ENCODE measurements at places on chromosomes 7 and 10.
A peak's percentile ranks its signal among the peaks of the same experiment; 100 is the strongest.

GRCh38 chr7:18896343-18896975 is 221.0 kb downstream of the TWIST1 start:
- no peak for DNase-seq

DNA sequence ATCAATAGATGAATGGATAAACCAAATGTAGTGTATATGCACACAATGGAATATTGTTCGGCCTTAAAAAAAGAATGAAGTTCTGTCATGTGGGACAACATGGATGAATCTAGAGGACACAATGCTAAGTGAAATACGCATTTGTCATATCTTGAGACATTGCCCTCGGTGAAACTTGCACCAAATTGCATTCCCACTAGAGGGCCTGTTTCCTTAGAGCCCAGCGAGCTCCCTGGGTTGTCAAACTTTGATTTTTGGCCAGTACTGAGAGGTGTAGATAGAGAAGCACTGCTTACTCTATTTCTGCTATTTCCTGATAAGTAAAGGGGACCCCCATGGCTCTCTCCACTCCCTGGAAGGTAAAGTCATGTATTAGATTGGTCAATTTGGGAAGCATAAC is 157.1 kb downstream of the GPAM start:
- no peak for DNase-seq

GRCh38 chr10:93468461-93469213 is 13.5 kb downstream of the MYOF start:
- no peak for DNase-seq

GRCh38 chr7:116588225-116588624 is 63.4 kb downstream of the CAV1 start:
- no peak for DNase-seq

DNA sequence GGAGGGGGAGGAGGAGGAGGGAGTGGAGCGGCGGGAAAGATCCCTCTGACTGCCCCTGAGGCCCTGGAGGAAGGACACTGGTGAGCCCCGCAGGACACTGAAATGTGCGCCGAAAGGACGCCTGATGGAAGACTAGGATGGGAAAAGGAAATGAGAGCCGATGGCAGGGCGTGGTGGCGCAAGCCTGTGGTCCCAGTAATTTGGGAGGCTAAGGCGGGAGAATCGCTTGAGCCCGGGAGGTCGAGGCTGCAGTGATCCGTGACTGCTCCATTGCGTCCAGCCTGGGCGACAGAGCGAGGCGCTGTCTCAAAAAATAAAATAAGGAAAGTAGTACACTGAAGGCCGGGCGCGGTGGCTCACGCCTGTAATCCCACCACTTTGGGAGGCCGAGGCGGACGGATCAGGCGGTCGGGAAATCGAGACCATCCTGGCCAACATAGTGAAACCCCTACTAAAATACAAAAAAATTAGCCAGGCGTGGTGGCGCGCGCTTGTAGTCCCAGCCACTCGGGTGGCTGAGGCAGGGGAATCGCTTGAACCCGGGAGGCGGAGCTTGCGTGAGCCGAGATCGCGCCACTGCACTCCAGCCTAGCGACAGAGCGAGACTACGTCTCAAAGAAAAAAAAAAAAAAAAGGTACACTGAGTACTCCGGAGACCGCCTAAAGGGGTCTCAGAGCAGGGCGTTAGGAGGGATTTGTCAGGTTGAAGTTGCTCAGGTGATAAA is 561 bp upstream of the HNRNPF start:
- peak; percentile 61 for DNase-seq

DNA sequence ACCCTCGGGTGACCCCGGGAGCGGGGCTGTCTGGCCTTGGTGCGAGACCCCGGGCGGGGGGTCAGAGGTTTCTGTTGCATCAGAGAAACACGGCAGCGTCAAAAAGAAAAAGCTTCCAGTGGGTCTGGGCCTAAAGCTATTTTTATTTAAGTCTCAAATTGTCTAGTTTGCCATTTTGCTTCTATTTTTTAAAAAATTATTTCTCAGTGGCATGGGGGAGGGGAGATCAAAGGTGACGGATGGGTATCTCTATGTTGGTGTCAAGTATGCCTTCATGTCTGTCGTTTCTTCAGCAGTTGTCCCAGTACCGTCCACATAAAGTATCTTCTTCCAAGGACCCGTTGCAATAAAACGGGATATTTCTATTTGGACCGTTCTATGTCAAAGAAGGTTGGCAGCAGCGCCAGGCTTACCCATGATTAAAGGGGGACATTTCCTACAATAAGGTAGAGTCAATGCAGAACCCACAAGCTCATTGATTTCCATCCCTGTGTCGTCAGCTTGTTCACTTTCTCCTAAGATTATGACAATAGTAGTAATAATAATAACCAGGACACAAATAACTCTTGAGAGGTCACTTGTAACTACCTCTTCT is 26.0 kb upstream of the VAX1 start:
- no peak for DNase-seq

GRCh38 chr7:157678501-157678900 is 341.7 kb downstream of the DNAJB6 start:
- DNase-seq: no peak

DNA sequence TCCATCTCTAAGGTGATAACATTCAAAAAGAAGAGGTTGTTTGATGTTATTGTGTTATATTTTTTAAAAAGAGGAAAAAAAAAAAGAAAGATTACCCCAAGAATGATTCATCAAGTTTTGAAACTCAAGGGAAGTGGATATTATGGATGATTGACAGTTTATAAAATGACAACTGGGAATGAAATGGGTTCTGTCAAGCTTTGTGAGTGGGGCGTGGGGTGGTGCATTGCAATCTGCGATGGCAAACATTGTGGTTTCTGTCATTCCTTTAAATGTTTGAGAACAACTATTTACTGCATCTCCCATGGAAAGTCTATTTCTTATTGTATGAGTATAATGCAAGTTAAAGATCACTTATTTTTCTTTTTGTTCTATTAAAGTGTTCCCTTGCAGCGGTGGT is 297.0 kb downstream of the CCDC3 start:
- DNase-seq: no peak

DNA sequence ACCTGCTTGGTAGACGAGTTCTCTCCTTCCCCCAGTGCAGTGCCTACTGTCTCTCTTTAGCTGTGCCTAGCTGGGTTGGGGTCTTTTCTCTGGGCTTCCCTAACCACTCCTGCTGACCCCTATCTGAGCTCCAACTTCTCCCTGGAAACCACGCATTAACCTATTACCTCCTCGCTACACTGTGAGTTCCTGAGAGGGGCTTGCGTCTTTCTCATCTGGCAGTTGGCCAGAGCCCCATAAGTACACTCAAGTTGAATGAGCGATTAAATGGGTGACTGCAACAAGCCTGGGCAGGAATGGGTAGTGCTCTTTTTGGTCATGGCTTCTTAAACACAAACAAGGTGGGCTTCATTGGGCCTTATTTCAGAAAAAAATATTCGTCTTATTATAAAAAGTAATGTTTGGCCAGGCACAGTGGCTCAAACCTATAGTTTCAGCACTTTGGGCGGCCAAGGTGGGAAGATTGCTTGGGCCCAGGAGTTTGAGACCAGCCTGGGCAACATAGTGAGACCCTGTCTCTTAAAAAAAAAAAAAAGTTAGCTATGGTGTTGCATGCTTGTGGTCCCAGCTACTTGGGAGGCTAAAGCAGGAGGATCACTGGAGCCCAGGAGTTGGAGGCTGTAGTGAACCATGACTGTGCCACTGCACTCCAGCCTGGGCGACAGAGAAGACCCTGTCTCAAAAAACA is 41.4 kb downstream of the SYPL1 start:
- no peak for DNase-seq

DNA sequence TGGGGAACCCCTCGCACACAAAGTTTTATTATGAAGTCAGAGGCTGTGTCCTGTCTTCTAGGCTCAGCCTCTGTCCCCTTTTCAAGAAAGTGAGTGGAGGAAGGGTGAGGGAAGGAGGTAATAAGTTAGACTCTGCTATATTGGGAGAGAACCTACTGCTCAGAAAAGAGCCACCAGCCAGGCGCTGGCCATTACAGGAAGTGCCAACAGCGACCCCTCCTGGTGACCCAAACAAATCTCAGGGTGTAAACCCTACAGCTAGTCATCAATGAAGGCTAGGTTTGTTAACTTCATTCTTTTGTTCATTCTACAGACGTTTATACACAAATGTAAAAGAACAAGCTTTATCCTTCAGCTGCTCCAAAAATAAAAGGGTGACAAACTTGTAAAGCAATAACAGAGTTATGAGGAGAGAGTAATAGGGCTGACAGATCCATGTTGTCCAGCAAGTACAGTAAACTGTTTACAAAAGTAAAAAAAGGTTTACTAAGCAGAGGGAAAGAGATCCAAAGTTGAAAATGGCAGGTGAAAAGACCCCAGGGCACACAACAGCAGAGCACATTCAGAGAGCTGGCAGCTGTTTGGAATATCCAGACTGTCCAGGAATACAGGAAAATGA is 82.7 kb downstream of the FAM204A start:
- DNase-seq: no peak

DNA sequence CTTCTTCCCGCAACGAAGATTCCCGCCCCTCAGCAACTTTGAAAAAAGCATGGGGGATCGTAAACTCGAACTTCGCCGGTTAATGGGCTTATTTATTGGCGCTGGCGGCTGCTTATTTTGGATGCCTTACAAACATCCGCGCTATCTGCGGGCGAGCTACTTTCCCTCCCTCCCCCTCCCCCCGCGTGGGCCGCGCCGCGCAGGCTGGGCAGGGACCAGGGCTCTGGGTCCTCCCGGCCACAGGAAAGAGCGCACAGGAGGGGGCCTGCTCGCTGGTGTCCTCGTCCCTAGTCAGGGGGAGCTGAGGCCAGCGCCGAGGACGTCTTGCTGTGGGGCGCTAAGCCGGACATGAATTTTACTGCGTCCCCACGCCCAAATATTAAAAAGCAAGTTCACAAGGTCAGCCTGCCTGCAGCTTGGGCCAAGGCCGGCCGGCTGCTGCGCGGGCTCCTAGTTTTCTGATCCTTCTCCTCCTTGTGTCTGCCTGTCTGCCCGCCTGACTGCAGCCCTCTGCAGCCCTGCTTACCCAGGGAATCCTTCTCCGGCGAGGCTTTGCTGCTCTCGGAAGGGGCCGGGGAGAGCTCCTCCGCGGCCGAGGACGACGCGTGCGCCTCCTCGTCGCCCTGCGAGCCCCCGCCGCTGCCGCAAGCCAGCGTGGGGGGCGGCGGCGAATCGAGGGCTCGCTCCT is 1.2 kb downstream of the HOXA10 start:
- DNase-seq: no peak

DNA sequence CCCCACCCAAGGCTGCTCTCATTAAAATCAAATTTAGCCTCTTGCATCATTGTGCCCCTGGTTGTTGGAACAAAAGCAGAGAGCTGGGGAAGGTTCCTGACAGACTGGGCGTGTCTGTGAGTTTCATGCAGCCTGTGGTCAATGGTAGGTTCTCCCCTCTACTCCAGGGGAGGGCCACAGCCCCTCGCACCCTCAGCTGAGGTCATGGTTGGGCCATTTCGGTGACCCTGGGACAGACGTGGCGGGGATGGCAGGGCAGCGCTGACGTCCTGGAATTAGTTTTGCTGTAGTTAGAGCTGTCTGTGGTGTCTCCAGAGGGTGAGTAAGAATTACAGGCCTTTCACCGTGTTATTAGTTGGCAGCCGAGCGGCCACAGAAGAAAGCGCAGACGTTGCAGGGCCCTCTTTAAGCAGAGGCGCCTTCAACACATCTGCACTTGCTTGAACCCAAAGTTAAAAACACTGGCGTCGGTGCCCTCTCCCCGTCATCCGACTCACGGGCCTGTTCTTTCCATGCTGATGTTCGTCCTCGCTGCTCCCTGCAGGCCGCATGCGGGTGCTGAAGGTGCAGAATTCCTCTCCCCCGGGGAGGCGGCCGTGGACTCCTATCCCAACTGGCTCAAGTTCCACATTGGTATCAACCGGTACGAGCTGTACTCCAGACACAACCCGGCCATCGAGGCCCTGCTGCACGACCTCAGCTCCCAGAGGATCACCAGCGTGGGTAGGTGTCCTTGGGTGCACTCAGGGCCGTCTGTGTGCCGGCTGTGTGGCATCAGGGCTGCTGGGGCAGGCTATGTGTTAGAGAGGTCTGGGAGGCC is 2.8 kb downstream of the FAM20C start:
- no peak for DNase-seq

GRCh38 chr10:63836666-63837442 is 315.7 kb downstream of the REEP3 start:
- no peak for DNase-seq

GRCh38 chr7:14765731-14766130 is 136.8 kb downstream of the DGKB start:
- DNase-seq: no peak

GRCh38 chr7:22394739-22395138 is 37.8 kb upstream of the RAPGEF5 start:
- no peak for DNase-seq

DNA sequence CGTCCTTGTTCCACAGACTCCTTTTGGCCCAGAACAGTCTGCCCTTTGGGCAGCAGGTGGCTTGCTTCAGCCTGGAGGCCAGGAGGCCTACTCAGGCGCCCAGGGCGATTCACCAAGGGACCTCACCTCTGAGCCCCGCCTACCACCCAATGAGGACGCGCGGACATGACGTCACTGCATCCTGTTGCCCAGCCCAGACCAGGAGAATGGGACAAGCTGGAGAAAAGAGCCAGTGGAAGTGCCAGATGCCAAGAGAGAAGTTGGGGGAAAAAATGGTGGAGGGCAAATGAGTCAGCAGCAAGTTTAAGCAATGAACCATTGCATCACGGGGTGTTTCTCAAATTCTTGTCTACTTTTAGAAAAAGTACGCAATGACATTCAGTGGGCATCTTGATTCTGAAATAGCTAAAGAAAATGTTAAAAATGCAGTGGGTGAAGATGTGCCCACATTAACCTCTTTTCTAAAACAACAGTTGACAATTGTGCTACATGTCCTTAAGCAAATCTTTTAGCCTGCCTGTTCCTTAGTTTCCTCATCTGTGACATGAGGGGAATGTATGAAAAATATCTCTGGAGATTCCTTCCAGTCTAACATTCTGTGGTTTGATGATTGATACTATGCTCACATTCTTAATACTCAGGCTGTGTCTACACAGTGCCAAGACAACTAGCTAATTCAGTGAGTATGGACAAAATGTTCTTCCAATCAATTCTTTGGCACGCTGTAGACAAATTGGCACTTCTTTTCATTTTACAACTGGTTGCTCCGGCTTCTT is 23.9 kb upstream of the LEP start:
- DNase-seq: no peak

DNA sequence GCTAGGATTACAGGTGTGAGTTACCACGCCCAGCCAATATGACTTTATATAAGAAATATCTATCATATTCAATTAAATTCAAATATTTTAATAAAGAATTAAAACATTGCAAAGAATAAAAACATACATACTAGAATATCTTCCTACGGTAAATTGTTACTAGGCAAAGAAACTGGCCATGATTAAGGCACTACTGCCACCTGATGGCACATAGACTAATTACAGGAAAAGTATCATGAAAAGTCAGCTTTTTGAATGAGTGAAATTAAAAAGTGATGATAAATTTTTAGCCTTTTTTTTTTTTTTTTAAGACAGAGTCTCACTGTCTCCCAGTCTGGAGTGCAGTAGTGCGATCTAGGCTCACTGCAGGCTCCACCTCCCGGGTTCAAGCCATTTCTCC is 30.9 kb downstream of the MRPS33 start:
- no peak for DNase-seq

DNA sequence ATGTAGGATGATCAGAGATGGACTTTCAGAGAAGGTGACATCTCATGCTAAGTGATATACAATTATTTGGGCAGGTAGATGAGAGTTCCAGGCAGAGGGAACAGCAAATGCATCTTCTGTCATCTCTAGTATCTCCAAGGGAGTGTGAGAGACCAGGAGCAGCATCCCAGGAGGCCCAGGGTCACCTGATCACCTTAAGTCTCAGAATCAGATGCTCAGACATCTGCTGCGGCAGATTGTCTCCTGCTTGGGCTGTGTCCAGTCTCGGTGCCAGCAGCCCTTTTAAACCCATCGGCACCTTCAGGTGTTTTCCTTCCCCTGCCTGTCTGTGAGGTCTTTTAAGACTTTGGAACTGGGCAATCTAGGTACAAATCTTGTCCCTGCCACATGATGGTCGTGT is 690.6 kb downstream of the LRMDA start:
- no peak for DNase-seq

All from T-helper 1 cell (primary cell).